H9 (cell line): ENCODE measurements at places on chromosomes 7 and 10.

GRCh38 chr7:18703685-18704084 lies 208.1 kb downstream of the HDAC9 start:
- DNase-seq, result no peak

DNA sequence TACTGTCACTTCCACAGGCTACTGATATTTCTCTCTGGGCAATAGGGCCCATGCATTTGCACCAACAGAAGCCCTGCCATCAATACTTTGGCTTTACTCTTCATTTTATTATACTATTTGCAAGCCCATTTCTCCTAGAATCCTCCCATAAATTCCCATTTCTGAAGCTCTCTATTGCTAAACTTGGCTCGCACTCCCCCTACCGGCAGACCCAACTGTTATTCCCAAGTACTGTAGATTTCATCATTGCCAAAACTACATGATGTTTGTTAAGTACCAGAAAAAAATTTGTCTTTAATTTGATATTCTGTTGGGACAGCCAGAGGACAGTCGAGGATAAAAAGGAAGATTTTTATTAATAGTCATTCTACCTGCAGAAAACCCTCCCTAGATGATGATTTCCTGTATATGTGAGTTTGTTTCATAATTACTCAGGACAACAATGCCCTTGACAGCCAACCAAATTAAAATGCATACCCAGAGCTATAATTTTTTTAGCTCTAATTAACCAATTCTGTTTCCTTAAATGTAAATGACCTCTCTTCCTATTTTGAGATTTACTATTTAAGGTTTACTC lies 298.6 kb downstream of the REEP3 start:
- DNase-seq, result peak; percentile 55

- peak; percentile 49 for DNase-seq
Measured at GRCh38 chr7:98879198-98879978, 1.1 kb downstream of the TRRAP start.

DNA sequence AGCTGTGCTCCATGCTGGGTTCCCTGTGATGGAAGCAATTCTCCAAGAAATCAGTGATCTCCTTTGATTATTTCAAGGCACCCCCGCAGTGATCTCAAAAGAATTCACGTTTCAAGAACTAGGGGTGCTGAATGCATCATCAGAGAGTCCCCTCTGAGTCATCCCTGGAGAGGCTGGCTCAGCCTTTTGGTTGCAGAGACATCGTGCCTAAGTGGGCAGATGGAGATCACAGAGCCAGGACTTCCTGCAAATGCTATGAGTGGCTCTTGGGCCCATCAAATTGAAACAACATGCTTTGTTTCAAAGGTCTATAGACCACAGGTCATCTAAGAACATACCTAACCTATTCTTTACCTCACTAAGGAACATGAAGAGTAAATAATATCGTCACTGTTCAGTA lies 41.5 kb upstream of the PLEKHA1 start:
- DNase-seq, result no peak

DNA sequence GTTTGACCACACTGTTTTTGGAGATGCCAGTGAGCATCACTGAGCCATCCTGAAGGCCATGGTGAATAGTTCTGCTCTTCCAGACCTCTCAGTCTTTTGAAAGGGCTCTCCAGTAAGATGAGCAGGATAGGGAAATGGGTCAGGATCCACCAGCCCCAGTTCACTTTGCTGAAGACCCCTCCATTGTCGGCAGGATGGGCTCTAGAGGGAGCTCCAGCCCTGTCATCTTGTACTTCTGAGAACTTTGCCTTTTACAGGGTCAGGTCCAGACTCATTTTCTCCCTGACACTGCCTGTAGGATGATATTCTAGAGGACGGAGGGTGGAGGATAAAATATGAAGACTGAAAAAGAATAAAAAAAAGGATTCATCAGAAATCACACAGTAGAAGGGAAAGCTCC lies 13.1 kb downstream of the LHFPL3 start:
- peak; percentile 78 for DNase-seq

GRCh38 chr10:21488246-21488956 lies 37.1 kb downstream of the SKIDA1 start:
- DNase-seq, result no peak
